ENCODE measurements at places on chromosomes 3 and 15. TPM values are rescaled to one million over a fixed set of nuclear protein-coding genes. Genes with fewer than 3 reads are reported as not detected.

The SERPINI2 gene
- 0.33 TPM for polyA plus RNA-seq

The ZXDC gene
- 18.5 TPM for polyA plus RNA-seq

The OR5K2 gene
- polyA plus RNA-seq = not detected

The CLDN16 gene
- 0.06 TPM for polyA plus RNA-seq

The LMAN1L gene
- polyA plus RNA-seq = not detected

The KLHL6 gene
- polyA plus RNA-seq = 0.21 TPM

GRCh38 chr3:139465636-139466035 lies 10.7 kb downstream of the RBP2 start:
- no peak for DNase-seq

GRCh38 chr15:58212909-58213526 lies 74.8 kb downstream of the AQP9 start:
- no peak for DNase-seq

DNA sequence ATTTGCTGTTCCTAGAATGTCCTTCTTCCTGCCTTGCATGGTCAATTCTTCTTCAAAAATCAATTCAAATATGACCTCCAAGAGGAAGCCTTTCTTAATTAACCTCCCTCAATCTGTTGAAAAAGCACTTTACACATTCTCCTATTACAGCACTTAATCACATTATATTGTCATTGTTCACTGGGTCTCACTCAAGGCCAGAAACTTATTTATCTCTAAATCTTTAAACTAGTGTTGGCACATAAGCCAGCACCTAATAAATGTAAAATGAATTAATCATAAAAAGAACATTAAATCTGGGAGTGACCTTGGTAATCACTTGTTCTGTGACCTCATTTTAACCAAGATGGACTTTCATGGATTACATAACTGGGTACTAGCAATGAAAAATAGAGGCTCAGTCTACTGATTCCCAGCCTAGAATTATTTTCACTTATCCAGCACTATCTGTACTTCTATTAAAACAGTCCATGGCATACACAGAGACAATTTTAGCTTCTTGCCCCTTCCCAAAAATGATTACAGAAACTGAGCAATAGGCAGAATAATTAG lies 22.1 kb downstream of the MSL2 start:
- no peak for DNase-seq

GRCh38 chr15:40098489-40099261 lies 10.0 kb downstream of the BMF start:
- DNase-seq = peak; percentile 78

GRCh38 chr3:194364314-194364651 lies 5.3 kb downstream of the LRRC15 start:
- no peak for DNase-seq

DNA sequence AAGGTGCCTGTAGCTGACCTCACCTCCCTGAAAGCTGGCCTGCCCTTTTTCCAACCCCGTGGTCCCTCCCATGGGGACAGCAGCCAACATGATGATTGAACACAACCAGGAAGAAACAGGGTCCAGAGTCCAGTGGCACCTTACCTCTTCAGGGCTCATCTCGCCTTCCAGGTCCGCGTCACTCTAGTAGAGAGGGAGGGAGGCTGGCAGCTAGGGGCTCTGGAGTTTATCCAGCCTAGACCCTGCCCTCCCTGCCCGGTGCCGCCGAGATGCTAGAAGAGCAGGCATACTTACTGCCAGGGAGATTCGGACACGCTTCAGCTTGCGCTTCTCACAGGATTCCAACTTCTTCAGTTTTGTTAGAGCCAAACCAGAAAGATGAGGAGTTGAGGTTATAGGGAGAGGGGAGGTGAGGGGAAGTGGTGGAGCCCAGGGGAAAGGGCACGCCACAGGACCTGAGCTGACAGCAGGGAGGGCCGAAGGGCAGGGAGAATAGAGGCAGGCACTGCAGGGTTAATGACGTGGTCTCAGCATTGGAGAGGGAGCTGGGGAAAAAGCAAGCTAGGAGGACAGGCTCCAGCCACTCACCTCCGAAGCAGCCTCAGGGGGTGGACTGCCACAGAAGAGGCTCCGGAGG lies 9.1 kb downstream of the CLCN2 start:
- DNase-seq = no peak

- no peak for DNase-seq
Measured at GRCh38 chr15:25844981-25845680, 18.0 kb downstream of the ATP10A start.

DNA sequence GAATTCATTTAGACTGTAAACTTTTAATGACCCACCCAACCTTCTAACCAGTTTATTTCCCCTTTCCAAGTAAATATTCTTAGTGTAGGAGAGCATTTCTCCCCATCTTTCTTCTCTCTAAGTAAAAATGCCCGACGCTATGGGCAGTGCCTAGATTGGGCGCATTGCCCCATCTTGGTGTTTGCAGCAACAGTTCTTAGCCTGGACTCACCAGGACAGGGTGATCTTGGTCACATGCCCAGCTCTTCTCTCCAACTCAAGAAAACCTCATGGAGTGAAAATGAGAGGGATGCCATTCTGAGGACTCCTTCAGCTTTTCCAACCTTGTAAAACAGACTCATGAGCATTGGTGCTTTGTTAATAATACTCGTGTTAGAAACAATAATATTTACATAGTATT lies 76.7 kb downstream of the GHSR start:
- DNase-seq = no peak

GRCh38 chr3:12455740-12456139 lies 28.5 kb upstream of the TSEN2 start:
- DNase-seq = no peak

DNA sequence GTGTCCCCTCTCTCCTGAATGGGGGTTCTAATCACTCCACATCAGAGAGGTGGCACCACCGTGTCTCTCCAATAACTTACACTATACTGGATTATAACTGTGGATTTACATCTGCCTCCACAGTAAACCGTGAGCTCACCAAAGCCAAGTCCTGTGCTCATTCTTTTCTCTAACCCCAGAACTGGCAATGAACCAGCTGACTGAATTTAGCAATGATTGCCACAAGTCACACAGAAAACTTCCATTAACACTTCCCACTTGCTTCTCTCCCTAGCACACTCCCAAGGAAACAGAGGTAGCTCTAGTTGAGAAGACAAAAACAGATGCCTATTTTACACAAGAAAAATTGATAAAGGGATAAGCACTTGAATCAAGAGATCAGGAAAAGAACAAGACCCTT lies 361.3 kb downstream of the ULK4 start:
- DNase-seq = no peak

DNA sequence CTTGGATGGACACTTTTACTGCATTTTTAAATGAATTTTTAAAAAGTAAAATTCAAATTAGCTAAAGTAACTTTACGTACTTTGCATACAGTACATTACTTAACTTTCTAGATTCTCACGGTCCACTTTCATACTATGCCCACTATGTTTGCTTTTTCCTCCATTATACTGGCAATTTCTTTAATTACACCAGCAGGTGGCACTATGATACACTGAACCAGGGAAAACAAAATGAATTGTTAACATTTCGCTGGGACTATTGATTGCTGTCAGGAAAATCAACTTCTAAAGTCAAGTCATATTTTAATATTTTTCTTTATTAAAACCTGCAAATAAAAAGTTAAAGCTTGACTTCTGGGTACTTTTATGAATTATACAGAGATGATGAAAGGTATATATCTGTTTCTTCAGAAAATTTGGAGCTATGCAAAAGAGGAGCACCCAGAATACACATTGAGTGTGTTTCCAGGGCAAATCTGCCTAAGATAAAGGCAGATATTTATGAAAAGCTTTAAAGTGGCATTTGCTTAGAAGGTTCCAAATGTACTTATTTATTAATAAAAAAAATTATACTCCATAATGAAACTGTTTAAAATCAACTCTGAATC lies 21.8 kb upstream of the POU1F1 start:
- no peak for DNase-seq

- DNase-seq = no peak
Measured at GRCh38 chr3:169827712-169828111, 15.0 kb upstream of the LRRC34 start.

- no peak for DNase-seq
Measured at GRCh38 chr15:30872341-30872748, 31.4 kb upstream of the FAN1 start.

DNA sequence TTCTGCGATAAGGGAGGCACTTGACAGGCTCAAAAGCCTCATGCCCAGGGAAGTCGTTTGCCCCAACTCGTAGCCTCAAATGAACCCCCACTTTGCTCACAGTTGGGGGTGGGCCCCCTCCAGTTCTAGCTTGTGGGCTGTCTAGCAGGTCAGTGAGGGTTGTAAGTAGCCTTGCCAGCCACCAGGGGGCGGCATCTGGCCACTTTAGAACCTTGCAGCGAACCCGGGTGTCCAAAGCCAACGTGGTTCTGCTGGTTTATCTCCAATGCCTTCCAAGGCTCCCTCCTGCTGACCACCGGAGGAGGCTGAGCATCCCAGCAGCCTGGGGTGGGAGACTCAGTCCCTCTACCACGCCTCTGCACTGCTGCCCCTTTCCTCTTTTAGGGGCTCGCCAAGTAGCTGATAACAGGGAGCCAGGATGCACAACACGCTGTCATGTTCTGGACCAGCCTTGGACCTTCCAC lies 9.2 kb upstream of the RBSN start:
- DNase-seq = peak; percentile 75

- DNase-seq = no peak
Measured at GRCh38 chr3:99648516-99648915, 10.1 kb downstream of the COL8A1 start.

- no peak for DNase-seq
Measured at GRCh38 chr15:63517628-63518027, 13.2 kb downstream of the USP3 start.

DNA sequence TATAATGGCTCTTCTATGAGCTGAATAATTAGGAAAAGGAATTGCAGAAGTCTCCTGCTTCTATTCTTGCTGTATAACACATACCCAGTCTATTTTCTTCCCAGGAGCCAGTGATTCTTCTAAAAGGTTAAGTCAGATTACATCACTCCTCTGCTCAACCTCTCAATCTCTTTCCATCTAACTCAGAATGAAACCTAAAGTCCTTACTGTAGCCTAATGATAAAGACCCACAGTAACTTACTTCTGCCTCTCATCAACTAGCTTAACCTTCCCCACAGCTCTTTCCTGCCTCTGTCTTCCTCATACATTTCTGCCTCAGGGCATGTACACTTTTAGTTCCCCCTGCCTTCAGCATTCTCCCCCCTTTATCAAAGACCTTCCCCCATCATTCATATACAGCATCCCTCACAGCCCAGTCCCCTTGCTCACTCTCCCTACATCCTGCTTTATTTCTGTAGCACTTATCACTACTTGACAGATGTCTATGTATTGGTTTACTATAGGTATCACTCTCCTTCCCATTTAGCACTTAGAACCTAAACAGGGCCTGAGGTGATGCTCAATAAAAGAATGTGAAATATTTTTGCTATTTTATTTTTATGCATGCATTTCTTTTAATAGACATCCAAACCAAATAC lies 28.5 kb upstream of the CMTM6 start:
- no peak for DNase-seq

DNA sequence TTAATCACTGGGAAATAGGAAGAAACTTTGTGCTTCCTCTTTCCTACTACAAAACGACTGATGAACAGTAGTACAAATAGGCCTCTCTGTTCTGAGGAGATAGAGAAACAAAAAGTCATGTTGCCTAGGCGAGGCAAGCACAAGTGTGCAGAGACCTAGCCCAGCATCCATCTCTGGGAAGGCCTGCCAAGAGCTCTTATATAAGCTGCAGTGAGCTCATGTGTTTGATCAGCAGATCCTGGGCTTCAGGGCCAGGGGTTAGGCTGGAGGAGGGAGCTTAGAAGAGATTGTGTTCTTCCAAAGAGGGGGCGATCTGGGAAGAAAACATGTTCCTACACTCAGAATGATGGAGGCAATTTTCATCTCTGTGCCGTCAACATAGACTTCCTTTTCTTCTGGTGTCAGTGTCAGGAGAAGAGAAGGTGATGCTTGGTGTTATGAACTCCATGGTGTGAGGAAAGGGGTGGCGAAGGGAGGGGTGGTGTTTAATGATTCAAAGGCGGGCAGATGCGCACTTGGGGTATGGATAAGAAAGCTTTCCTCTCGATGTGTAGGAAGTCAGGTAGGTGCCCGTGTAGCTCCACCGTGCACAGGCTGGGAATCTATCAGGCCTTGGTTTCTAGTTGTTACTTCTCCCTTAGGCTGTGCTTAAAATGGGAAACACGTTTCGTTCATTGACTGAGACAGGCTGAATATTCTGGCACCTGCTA lies 29.5 kb upstream of the ETV5 start:
- DNase-seq = no peak

DNA sequence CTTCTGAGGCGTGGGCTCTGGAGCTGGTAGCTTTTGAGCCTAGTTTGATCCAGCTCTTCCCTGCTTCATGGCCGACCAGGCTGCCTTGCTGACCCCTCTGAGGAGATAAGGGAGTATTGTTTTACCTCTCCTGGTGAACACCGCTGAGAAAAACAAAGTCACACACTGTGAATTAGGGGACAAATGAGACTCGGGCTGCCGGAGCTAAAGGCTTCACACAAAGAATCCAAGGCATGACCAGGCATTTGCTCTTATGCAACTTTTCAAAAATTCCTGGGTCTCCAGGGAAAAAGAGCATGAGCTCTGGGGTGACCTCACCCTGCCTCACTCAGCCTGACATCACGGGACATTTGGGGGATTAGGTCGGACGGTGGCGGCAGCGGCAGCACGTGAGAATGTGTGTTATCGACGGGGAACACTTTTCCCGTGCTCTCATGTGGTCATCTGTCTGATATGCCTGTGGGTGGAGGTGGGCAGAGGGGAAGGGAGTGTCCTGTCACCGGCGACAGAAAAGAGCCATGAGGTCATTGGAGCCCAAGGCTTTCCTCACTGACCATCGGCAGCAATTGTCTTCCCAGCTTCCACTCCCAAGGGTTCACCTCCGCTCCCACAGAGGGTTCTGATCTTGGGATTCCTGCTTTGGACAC lies 61.0 kb downstream of the TMEM44 start:
- DNase-seq = no peak

GRCh38 chr3:52447512-52448355 lies 2.8 kb upstream of the SEMA3G start:
- DNase-seq = no peak

- peak; percentile 21 for DNase-seq
Measured at GRCh38 chr3:47008234-47008796, 28.8 kb downstream of the NBEAL2 start.

DNA sequence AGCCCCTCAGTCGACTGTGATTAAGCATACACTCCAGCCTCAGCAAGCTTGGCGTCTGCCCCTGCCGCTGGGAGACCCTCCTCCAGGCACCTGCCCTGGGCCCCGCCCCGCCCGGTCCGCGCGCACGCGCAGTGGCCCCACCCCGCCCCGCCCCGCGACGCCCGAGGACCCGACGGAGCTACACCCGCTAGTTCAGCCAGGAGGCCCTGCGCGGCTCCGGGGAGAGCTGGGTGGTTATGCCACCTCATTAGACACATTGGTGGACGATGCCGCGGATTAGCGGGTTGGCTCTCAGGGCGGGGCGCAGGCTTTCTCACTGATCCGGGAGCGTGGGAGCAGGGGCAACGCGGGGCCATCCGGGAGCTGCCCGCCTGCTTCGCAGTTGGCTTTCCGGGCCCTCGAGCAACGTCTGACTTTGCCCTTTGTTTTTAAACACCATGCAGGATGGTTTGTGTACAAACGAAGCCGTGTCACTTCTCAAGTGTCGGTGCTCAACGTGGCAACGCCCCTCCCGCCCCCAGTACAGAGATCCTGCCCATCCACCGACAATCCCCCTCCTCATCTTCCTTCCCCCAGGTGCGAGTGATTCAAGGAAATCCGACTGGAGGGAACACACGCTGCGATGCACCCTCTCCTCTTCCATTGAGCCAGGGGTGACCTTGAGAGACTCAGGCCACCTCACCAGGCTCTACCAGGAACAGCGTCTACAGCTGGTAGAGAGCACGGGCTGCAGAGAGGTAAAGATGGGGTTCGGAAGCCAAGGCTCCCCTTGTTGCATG lies 109.3 kb downstream of the SHQ1 start:
- DNase-seq = peak; percentile 48

GRCh38 chr3:179421500-179421899 lies 29.8 kb downstream of the GNB4 start:
- no peak for DNase-seq

All from ovary (tissue), 10 donors.